ENCODE measurements at places on chromosomes 7 and 10.
A peak's percentile ranks its signal among the peaks of the same experiment; 100 is the strongest.

- no peak for DNase-seq
Observed at GRCh38 chr10:86306628-86307278, 59.8 kb downstream of the GRID1 start.

DNA sequence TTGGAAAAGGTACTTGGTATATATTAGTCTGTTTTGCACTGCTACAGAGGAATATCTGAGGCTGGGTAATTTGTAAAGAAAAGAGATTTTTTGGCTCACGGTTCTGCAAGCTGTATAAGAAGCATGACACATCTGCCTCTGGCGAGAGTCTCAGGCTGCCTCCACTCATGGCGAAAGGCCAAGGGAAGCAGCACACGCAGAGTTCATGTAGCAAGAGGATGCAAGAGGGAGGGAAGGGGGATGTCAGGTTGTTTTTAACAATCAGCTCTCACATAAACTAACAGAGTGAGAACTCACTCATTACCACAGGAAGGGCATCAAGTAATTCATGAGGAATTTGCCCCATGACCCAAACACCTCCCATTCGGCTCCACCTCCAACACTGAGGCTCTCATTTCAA is 484.8 kb upstream of the DPP6 start:
- no peak for DNase-seq

- no peak for DNase-seq
Observed at GRCh38 chr7:140048138-140048537, 14.6 kb downstream of the PARP12 start.

- peak; percentile 47 for DNase-seq
Observed at GRCh38 chr10:79179164-79179956, 110.6 kb downstream of the ZMIZ1 start.

DNA sequence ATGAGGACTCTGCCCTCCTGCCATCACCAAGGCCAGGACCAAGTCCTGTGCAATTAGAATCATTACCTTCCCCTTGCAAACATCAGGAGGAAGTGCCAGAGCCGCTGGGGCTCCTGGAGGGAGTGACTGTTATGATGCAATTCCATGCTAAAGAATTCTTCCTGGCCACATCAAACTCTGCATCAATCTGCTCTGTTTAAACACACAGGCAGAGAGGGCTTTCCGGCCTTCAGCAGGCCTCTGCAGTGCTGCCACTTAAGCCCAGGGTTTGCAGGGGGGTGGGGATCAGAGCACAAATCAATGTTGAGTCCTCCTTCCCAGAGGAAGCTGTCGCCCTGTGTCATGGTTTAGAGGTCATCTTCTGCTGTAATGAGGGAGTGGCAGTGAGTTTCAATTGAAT is 58.1 kb downstream of the CTBP2 start:
- DNase-seq = no peak

DNA sequence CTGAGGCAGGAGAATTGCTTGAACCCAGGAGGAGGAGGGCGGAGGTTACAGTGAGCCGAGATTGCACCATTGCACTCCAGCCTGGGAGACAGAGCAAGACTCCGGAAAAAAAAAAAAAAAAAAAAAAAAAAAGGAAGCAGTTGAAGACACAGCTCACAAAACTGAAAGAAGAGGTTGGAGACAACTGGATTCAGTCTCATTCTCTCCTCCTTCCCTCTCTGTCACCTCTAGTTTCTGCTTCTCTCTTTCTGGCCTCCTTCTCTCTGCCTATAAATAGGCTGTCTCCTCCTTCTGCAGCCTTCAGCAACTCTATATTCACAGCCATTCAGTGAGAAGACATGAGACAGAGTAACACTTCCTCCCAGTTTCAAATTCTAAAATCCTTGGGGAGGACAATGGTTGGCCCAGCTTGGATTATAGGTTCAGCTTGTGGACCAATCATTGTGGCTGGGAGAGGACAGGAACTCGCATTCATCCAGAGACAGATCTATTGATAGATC is 125.6 kb upstream of the HABP2 start:
- DNase-seq = no peak

GRCh38 chr7:111290982-111291381 is 200.1 kb downstream of the LRRN3 start:
- no peak for DNase-seq

- no peak for DNase-seq
Observed at GRCh38 chr7:117086788-117087187, 133.5 kb downstream of the ST7 start.

DNA sequence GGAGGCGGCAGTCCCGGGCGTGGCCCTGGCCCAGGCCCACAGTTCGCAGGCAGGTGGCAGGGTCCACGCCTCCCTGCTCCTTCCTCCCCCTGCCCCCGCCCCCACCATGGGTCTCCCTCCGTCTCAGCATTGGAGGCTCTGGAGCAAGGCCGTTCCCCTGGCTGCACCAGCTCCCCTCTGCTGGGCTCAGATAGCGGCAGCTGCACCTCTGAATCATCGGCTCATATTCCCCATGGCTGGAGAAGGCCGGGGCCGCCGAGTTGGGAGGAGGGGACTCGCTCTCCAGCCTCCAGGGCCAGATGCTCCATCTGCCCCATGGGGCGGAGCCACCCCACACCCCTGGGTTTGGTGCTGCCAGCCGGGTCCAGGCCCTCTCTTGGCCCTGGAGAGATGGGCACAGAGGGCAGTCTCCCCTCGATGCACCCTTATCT is 145.0 kb downstream of the ELFN1 start:
- no peak for DNase-seq

GRCh38 chr7:122315507-122316466 is 11.2 kb upstream of the FEZF1 start:
- no peak for DNase-seq

DNA sequence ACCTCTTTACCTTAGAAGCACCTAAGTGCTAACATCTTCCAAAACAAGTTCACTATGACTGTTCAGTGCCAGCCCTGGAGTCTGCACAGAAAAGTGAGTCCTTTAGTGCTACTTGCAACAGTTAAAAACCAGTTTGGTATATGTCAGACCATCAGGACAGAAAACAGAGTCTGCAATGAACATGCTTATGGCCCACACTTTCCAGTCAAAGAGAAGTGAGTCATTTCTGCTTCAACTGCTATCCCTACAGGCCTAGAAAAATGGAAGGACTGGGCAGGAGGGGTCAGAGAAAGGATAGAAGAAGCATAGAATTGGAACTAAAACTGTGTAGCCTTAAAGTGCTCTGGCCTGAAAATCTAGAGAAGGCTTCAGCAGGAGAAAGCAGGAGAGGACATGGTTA is 108.0 kb downstream of the PDE1C start:
- DNase-seq = no peak

DNA sequence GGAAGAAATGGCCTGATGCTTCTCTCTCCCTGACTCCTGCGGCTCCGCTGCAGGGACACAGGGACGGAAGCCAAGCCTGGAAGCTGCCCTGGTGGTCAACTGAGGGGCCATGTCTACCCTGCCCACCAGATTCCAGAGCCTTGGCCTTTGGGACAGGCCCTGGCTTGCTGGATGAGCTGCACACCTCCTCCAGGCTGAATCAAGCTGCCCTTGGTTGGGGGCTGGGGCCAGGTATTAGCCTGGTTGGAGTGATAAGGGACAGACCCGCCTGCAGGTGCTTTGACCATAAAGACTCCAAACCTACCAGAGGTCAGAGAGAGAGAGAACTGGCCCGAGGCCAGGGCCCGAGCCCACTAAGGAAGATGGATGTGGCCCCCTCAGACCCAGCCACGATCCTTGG is 30.1 kb downstream of the CRHR2 start:
- no peak for DNase-seq

GRCh38 chr10:16950656-16951601 is 133.7 kb upstream of the RSU1 start:
- no peak for DNase-seq

GRCh38 chr7:22375359-22376048 is 18.6 kb upstream of the RAPGEF5 start:
- no peak for DNase-seq

DNA sequence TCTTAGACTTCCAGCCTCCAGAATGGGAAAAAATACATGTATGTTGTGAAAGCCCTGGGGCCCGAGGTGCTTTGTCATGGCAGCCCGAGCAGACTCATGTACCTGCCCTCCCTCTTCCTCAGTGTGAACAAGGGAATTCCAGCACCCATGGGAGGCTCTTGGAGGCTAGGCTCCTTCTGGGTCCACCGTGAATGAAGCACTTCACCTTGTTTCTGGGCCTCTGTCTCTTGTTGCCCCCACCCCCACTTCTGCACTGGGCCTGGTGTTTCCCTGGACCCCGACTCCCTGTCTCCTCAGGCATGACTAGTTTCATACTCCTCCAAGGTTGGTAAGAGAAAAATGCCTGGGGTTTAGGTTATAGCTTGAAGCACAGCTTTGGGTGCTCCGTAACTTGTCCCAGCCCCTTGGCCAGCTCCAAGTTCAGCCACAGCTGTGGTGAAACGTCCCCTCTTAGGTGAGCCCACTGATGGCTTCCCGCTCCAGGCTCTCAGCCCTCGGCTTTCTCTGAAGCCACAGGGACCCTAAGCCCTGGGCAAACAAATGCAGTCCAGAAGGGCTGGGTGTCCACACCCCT is 30.2 kb upstream of the ARHGAP22 start:
- no peak for DNase-seq

GRCh38 chr7:21939136-21939857 is 6.4 kb downstream of the CDCA7L start:
- no peak for DNase-seq

GRCh38 chr7:75573477-75574019 is 81.4 kb downstream of the SPDYE5 start:
- DNase-seq = no peak

DNA sequence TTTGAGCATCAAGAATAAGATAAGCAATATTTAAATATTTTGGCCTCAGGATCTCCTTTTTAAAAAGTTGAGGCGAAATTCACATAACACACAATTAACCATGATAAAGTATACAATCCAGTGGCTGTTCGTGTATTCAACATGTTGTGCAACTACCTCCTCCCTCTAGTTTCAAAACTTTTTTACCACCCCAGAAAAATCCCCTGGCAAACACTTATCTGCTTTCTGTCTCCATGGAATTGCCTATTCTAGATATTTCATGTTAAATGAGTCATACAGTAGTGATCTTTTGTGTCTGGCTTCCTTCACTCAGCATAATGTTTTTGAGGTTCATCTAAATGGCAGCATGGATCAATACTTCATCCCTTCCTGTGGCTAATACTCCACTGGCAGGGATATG is 31.8 kb upstream of the IL15RA start:
- no peak for DNase-seq

- DNase-seq = no peak
Observed at GRCh38 chr7:66423729-66424128, 205.0 kb upstream of the KCTD7 start.

DNA sequence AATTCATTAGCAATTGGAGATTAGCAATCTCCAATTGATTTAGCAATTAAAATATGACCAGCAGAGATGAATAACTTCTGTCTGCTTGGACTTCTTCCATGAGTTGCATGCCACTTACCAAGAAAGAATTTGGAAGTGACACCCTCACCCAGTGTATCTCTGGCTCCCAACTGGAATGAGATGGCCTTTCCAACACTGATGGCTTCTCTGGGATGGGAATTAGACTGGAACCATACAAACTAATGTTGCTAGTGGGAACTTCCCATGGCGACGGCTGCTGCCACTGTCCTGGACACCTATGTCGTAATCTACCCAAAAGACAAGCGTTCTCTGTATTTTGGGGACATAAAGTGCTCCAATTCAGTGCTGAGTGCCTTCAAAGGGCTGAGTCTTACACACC is 192.3 kb downstream of the COBL start:
- DNase-seq = no peak

- DNase-seq = no peak
Observed at GRCh38 chr7:127667017-127667670, 15.2 kb downstream of the SND1 start.

GRCh38 chr7:144584726-144585125 is 181.2 kb upstream of the NOBOX start:
- DNase-seq = no peak

DNA sequence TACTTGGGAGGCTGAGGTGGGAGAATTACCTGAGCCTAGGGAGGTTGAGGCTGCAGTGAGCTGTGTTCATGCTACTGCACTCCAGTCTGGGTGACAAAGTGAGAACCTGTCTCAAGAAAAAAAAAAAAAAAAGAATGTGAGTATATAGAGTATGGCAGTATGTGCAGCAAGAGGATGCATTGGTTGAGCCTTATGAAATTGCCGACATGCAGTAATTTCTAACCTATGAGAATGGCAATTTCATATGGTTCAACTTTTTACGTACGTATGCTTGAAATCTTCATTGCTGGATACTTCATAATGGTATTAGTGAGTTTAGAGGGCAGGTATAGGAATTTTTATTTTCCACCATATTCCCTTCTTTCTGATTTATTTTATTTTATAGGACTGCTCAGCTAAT is 4.6 kb upstream of the FAM133B start:
- DNase-seq = no peak

DNA sequence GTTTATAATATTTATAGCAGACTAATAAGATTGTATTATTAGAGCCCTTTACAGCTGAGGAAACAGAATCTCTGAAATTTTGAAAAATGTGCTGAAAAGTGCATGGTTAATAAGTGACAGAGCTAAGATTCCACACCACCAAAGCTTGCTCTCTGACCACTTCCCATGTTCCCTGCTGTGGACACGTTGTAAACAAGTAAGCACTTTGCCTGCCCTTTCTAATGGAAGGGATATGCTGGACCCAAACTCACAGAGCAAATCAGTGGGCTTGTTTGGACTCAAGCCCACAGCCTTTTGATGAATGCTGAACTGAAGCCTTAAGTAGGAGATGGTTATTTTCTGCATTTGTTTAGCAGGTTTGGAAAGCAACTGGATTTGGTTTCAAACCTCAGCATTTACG is 214.0 kb upstream of the TMEM72 start:
- DNase-seq = no peak

- DNase-seq = no peak
Observed at GRCh38 chr10:103691723-103692435, 163.5 kb downstream of the SH3PXD2A start.

GRCh38 chr10:101566333-101567164 is 21.5 kb downstream of the POLL start:
- no peak for DNase-seq

DNA sequence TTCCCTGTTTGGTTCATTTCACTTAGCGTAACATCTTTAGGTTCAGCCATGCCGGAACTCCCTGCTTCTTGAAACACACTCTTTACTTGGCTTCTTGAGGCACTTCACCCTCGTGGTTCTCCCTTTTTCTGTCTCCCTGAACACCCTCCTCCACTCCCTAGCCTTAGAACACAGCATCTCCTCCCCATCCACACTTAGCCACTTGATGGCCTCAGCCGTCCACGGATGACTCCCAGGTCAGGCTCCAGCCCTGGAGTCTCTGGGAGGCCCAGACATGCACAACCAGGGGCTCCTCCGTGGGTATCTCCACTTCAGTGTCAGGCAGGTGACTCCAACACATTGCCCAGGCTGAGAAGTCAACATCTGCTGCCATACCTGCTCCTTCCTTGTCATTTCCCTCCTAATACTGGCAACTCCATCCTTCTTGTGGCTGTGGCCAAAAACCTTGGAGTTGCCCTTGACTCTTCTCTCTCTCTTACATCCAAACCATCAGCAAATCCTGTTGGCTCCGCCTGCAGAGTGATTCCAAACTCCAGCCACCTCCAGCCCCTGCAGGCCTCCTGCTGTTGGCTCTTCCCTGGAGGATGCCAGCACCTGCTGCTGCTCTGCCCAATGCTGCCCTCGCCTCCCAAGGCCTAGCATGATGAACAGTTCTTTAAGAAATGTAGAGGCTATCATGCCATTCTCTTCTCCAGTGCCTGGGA is 8.4 kb upstream of the INMT start:
- no peak for DNase-seq

Data from CMK (cell line).